ENCODE measurements at places on chromosomes 3 and 15. TPM values are rescaled to one million over a fixed set of nuclear protein-coding genes. Genes with fewer than 3 reads are reported as not detected.

TGM4 gene
- total RNA-seq = not detected

DNAH12 gene
- 0.14 TPM for total RNA-seq

C3orf62 gene
- 3.0 TPM for total RNA-seq

TM6SF1 gene
- 1.9 TPM for total RNA-seq

PARL gene
- 84.1 TPM for total RNA-seq

- peak; percentile 55 for DNase-seq
- peaks cover 11% of the 10 kb centered on the region for H3K4me1 ChIP-seq
- H3K4me3 ChIP-seq = no peak overlapping the region
- no peaks in the 10 kb centered on the region for H3K36me3 ChIP-seq
- H3K27ac ChIP-seq = no peak overlapping the region
These were observed 15.1 kb downstream of the KNG1 start for GRCh38 chr3:186732169-186732766.

- H3K27me3 ChIP-seq = no peaks in the 10 kb centered on the region
- no peak overlapping the region for H3K4me3 ChIP-seq
- peak; percentile 20 for DNase-seq
- H3K36me3 ChIP-seq = no peaks in the 10 kb centered on the region
These were observed 12.2 kb upstream of the TRANK1 start for GRCh38 chr3:36957063-36957462.

DNA sequence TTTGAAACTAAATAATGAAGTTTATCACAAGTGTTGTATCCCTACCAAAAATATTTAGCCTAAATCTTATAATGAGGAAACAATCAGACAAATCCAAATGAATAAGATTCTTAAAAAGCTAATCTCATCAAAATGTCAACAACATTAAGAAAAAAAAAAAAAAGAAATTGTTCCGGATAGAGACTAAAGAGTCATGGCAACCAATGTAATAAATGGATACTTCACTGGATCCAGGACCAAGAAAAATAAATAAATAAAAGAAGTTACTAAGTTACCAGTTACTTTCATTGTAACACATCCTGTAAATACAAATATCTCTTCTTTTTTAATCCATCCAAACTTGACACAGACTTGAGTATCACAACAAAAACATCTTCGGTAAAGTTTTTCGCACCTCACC lies 607 bp downstream of the MRPL47 start:
- DNase-seq = no peak
- peaks cover 33% of the 10 kb centered on the region for H3K36me3 ChIP-seq
- H3K4me3 ChIP-seq = peak overlapping the region; percentile 99
- H3K27ac ChIP-seq = peak overlapping the region; percentile 98
- H3K4me1 ChIP-seq = peaks cover 35% of the 10 kb centered on the region
- H3K27me3 ChIP-seq = no peaks in the 10 kb centered on the region

DNA sequence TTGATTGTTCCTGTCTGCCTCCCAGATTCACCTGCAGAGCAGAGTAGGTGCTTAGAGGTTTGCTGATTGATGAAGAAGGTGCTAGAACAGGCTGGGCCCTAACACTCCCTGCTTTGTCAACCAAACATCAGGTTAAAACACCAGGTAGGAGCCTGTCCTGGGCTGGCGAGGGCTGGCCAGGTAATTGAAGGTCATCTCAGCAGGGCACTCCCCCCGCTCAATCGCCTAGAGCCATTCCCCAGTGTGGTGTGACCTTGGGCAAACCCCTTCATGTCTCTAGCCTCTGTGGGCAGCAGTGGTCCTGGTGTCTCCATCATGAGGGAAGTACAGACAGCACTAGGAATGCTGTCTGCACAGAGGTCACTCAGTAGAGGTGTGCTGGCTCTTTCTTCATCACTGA lies 88.3 kb downstream of the KLF15 start:
- H3K27me3 ChIP-seq = peaks cover 16% of the 10 kb centered on the region
- H3K4me3 ChIP-seq = no peak overlapping the region
- H3K27ac ChIP-seq = no peak overlapping the region
- no peak for DNase-seq
- H3K36me3 ChIP-seq = no peaks in the 10 kb centered on the region

GRCh38 chr15:62363913-62364312 lies 198.8 kb upstream of the C2CD4B start:
- DNase-seq = no peak
- no peak overlapping the region for H3K27ac ChIP-seq
- H3K27me3 ChIP-seq = peaks cover 23% of the 10 kb centered on the region
- no peak overlapping the region for H3K4me3 ChIP-seq
- no peaks in the 10 kb centered on the region for H3K4me1 ChIP-seq

GRCh38 chr3:156148345-156148945 lies 28.1 kb downstream of the KCNAB1 start:
- H3K27me3 ChIP-seq = no peaks in the 10 kb centered on the region
- H3K27ac ChIP-seq = no peak overlapping the region
- H3K4me3 ChIP-seq = no peak overlapping the region
- H3K36me3 ChIP-seq = no peaks in the 10 kb centered on the region
- no peak for DNase-seq

GRCh38 chr3:14439501-14440167 lies 37.2 kb downstream of the SLC6A6 start:
- H3K27me3 ChIP-seq = no peaks in the 10 kb centered on the region
- peaks cover 13% of the 10 kb centered on the region for H3K36me3 ChIP-seq
- H3K27ac ChIP-seq = no peak overlapping the region

- H3K4me3 ChIP-seq = no peak overlapping the region
- peaks cover 31% of the 10 kb centered on the region for H3K4me1 ChIP-seq
- H3K27me3 ChIP-seq = no peaks in the 10 kb centered on the region
- H3K27ac ChIP-seq = peak overlapping the region; percentile 18
These were observed 23.8 kb downstream of the STIMATE start for GRCh38 chr3:52873433-52874159.

DNA sequence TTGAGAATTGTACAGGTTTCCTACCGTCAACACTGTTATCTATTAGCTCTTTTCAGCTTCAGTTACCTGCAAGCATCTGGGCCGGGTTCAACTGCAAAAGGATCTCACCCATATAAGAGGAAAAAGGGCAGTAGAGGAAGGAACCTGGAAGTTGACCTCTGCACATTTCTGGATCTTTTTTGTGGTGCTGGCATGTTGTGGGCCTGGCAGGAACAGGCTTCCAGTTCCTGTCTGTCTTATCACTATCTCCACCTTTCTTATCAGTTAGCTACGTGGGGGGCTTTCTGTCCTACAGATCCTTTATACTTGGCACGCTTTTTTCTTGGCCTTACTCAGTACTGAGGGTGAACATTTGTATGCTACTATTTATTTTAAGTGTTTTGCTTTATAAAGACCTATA lies 42.2 kb upstream of the TJP1 start:
- no peak for DNase-seq
- H3K4me1 ChIP-seq = no peaks in the 10 kb centered on the region
- no peaks in the 10 kb centered on the region for H3K36me3 ChIP-seq
- no peak overlapping the region for H3K4me3 ChIP-seq
- no peak overlapping the region for H3K27ac ChIP-seq

- peak; percentile 37 for DNase-seq
- H3K27me3 ChIP-seq = no peaks in the 10 kb centered on the region
- H3K36me3 ChIP-seq = no peaks in the 10 kb centered on the region
- peak overlapping the region; percentile 84 for H3K4me3 ChIP-seq
These were observed 995 bp downstream of the CHST14 start for GRCh38 chr15:40471808-40472150.

DNA sequence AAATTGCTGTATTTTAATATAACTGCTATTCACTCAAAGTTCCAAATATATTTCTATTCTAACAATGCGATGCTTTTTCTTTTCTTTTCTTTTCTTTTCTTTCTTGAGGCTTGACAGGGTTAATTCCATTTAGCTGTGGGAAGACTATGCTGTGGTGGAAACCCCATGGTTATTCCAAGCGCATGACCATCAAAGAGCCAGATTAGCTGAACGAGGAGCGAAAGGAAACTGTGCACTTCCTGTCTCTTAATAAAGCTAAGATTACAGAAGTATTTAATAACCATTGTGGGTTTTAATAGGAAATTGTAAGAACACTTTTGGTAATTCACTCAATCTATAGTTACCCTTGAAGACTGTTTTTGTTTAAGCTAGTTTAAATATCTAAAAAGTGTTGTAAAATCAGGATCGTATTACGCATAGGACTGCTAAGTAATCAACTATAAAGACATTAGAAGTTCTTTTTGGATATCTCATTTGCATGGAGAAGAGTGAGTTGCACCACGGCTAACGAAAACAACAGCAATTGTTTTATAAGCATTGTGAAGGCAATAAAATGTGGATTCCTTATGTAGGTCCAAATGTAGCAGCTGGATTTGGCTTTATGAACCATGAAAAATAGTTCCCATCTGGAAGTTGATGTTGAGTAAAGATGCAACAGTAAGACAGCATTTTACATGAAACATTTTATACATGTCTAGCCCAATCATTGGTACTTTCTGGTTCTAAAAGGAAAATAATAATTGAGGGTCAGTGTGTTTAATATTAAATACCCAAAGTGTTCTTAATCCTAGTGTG lies 105.4 kb downstream of the ZIC1 start:
- no peak overlapping the region for H3K4me3 ChIP-seq
- H3K4me1 ChIP-seq = no peaks in the 10 kb centered on the region
- DNase-seq = no peak
- no peak overlapping the region for H3K27ac ChIP-seq

- H3K4me1 ChIP-seq = peaks cover 3% of the 10 kb centered on the region
- H3K27me3 ChIP-seq = peaks cover 5% of the 10 kb centered on the region
- H3K27ac ChIP-seq = no peak overlapping the region
- no peak overlapping the region for H3K4me3 ChIP-seq
- no peaks in the 10 kb centered on the region for H3K36me3 ChIP-seq
These were observed 55.3 kb downstream of the TPRA1 start for GRCh38 chr3:127535106-127535785.

GRCh38 chr3:102537123-102537522 lies 102.3 kb downstream of the ZPLD1 start:
- no peak overlapping the region for H3K4me3 ChIP-seq
- no peak for DNase-seq
- H3K27ac ChIP-seq = no peak overlapping the region
- peaks cover 3% of the 10 kb centered on the region for H3K4me1 ChIP-seq

DNA sequence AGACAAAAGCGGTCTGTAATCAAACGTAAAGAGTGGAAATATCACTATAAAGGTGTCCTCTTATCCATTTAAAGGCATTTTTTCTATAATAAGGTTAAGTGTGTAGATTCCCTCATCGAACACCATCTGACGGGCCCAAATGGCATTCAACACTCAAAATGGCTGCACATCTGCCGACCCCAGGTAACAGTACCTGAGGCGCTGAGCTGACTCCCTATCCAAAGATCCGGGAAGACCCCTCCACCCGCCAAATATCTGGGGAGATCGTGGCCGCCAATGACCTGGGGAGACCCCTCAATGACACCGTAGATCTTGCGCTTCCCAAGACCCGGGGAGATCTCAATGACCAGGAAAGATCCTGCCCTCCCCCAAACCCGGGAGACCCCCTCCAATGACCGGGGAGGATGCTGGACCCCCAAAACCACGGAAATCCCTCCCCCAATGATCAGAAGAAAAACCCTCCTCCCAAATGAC lies 476 bp downstream of the IP6K2 start:
- no peaks in the 10 kb centered on the region for H3K27me3 ChIP-seq
- peaks cover 34% of the 10 kb centered on the region for H3K4me1 ChIP-seq
- H3K4me3 ChIP-seq = peak overlapping the region; percentile 96
- H3K36me3 ChIP-seq = peaks cover 14% of the 10 kb centered on the region
- H3K27ac ChIP-seq = peak overlapping the region; percentile 87

All from activated CD4-positive, alpha-beta memory T cell treated with anti-CD3 and anti-CD28 coated beads for 36 hours (primary cell).